Cardiac septum (tissue), 1 donor: ENCODE measurements at places on chromosomes 12 and 14. TPM values are rescaled to one million over a fixed set of nuclear protein-coding genes. Genes with fewer than 3 reads are reported as not detected.

The SERPINA12 gene
- total RNA-seq, result not detected

- no peak for DNase-seq
These were observed 11.0 kb upstream of the IRF2BPL start for GRCh38 chr14:77039285-77040058.

DNA sequence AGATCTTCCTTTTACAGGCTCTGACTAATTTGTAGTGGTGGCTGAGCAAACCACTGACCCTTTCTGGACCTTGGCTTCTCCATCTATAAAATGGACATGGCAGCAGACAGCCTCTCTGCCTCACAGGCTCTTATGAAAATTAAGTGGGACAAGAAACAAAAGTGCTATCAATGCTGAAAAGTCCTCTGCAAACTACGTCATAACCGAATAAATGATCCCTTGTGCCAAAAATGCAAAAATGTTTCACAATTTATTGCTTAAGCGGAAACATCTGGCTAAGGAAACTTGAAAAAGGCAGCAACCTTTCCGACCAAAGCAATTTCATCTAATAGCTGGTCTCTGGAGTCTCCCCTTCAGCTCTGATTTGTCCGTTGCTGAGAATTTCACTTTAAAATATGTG, 108.5 kb upstream of the PLXNC1 start:
- no peak for DNase-seq

GRCh38 chr12:123683964-123684363, 13.1 kb downstream of the TCTN2 start:
- DNase-seq, result no peak

DNA sequence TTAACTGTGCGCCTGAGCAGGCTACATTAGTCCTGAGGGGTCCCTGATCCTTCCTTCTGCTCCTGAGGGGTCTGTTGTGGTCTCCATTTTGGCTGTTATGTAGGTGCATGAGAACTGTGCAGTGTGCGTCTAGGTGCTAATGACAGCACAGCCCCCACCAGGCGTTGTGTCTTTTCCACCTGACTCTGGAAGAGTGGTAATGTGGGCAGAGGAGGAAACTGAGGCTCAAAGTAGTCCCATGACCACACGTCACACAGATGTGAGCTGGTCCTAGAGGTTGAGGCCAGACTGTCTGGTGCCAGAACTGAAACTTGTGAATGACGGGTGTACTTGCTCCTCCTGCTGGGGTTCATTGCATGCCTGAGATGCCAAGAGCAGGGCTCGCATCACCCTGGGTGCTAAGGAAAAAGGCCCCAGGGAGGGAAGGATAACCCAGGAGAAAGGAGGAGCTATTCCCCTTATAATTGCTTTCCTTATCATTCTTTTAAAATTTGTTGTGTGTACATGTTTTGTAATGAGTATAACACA, 111.8 kb downstream of the SLC25A47 start:
- peak; percentile 47 for DNase-seq

DNA sequence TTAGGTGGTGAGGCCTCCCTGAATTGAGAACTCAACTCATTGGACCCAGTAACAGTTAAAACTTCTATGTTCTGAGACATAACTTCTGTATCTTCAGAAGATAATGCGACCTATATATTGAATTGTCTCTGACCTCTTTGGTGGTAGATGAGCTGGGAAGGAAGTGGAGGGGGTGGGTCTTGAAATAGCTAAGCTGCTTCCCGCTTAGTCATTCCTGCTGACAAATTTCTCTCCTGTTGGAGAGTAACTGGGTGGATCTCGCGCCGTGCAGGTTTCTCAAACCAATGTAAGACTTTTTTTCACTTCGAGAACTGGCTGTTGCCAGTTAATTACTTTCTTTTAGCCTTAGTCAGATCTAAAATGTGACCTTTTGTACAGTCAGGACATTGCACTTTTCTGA, 100.8 kb downstream of the PPHLN1 start:
- DNase-seq, result no peak

DNA sequence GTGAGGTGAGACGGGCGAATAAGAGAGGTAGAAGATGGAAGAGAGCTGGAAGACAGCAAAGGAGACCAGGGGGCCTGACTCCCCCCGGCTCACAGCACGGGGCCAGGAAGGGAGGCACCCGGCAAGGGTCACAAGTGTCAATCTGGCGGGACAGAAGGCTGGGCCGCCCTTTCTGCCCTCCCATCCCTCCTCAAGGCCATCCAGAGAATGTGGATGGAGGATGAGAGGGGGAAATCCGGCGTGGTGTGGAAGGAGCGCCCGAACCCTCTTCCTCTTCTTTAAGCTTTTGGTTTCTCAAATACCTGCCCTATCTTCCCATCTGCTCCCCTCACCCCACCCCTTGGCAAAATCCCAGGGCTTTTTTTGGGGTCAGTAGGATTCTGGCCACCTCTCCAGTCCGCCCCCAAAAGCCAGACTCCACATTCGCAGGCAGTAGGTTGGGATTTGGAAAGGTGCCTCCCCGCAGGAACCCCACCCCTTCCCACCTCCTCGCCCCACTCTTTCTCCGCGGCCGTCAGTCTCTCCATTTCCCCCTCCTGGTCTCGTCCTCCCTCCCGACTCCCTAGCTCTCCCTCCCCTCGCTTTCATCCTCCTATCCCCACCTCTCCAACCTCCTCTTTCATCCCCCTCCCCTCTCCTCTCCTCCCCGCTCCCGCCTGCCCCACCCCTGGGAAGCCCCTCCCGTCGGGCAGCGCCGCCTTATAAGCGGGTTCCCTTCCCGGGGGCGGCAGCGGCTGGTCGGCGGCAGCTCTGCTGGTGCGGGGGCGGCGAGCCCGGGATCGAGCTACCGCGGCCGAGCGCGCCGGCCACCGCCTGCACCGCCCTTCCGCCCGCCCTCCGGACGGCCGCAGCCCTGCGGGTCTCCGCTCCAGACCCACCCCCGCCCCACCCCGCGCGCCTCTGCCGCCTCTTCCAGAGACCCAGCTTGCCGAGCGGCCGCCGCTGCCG, at the start of gene PTMS:
TSS of gene PTMS (plus strand) at position 730 of the 948 bp plus-strand sequence. CDS start 343 bp downstream, outside the sequence.
- DNase-seq, result peak; percentile 93
